ENCODE measurements at places on chromosomes 6 and 20.

GRCh38 chr6:149209871-149210775 is 107.4 kb upstream of the TAB2 start:
- peak; percentile 24 for DNase-seq

GRCh38 chr6:137873273-137873762 is 6.3 kb downstream of the TNFAIP3 start:
- peak; percentile 92 for DNase-seq

DNA sequence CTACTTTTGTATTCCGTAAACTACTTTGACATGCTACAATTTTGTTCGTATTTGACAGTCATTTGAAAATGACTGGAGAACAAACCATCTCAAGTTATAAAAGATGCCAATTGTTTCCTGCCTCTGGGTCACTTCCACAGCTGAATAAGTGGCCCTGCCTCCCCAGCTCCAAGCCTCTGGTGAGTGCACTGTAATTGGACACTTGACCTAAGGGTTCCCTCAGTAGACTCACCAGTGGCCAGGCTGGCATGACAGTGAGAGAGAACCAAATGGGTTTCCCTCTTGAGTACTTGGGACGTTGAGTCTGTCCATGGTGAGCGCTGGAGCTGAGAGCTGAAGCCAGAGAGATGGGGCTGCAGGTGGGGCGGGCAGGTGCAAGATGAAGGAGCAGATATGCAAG is 57.1 kb downstream of the SLC35D3 start:
- no peak for DNase-seq

DNA sequence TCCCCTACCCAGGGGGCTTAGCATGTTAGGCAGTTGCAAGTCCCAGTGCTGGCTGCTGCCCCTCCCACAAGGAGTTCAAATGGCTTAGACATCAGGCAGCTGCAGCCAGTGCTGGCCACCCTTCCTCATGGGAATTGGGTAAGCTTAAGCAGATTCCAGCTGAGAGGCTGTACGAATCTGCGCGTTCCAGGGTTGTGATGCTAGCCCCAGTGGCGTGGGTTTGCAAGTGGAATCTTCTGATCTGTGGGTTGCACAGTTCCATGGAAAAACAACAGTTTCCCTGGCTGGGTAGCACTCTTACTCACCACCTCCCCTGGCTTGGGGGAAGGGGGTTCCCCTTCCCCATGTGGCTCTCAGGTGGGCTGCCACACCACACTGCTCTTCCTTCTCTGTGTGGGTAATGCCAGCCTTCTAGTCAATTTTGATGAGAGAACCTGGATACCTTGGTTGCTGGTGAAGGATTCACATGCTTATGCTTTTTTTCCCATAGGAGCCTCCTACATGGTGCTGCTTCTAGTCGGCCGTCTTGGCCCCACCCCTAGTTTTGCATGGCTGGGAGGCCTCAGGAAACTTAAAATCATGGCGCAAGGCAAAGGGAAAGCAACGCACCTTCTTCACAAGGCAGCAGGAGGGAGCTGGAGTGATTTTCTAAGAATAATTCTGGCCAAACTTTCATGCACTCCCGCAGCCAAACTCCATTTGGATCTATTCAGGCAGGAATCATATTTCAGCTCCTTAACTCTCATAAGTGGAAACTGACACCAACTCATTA is 13.0 kb downstream of the DYNLT2 start:
- no peak for DNase-seq

- DNase-seq: no peak
Observed at GRCh38 chr20:5548902-5549599, 201.2 kb upstream of the SHLD1 start.

All from NCI-H226 (cell line).